ENCODE measurements at places on chromosomes 12 and 14. TPM values are rescaled to one million over a fixed set of nuclear protein-coding genes. Genes with fewer than 3 reads are reported as not detected.

DNA sequence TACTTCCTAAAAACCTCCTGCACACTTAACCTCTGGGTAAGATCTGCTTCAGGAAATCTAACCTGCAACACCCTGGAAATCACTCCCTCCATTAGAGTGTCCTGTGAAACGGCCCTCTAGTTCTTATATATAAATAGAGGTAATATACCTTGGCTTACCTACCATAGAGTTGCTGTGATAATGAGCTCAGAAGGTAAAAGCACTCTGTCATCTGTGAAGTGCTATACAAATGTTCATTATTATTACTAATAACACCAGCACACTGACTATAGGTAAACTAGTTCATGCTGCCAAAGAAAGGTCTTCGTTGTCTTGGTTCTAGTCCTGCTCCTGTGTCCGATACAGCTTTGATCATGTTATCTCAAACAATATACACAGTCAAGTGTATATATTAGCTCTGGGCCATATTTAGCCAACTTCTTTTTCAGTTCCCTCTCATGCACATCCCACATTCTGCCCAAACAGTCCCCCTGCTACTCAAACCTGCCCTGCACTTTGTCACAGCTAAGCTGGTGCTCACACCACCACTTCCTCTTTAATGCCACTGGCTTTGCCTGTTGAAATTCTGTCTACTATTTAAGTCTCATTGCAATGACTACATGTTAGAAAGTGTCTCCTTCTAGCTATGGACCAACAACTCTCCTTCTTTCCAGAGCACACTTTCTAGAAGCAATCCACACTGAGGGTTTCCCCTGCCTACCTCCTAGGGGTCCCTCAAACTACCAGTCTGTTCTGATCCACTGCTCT is 5.1 kb downstream of the E2F7 start:
- no peak for DNase-seq

DNA sequence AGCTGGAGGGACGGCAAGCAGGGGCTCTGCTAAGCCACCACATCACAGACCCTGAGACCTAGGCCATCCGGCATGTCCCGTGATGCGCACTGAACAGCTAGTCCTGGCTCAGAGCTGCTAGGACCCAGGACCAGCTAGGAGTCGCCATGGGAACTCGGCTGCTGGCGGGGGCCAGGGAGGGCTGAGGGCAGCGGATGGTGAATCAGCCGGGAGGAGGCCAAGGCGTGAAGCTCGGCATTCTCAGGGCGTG is 5.1 kb downstream of the AHNAK2 start:
- no peak for DNase-seq

DNA sequence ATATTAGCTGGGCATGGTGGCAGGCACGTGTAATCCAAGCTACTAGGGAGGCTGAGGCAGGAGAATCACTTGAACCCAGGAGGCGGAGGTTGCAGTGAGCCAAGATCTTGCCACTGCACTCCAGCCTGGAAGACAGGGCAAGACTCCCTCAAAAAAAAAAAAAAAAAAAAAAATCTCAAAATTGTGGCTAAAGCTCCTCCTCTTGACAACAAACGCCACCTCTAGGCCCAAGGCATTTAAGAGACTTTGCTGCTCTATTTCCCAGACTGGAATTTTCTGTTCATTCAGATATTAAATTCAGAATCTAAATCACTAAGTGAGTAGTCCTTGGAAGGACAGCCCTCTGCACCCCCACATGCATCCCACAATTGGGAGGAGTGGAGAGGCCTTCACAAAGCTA is 1.4 kb downstream of the ZFYVE1 start:
- no peak for DNase-seq

DNA sequence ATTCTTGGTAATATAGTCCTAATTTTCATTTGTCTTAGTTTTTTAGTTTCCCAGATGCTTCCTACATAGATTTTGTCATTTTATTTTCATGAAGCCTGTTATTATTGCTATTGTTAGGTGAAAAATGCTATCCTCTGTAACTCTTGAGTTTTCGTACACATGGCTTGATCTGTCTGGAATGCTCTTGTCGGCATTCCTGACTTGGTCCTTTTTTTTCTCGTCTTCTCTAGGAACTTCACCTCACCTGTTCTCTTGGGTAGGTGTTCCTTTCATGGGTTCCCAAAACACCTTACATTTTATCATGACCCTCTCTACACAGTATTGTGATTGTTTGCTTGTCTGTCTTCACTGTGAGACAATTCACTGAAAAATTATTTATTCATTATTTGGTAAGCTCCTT is 267.4 kb downstream of the TMTC2 start:
- DNase-seq: no peak

The TMEM30B gene
- 0.48 TPM for total RNA-seq

- no peak for DNase-seq
Measured at GRCh38 chr12:128698301-128698972, 125.3 kb downstream of the SLC15A4 start.

GRCh38 chr12:1573960-1574864 is 20.2 kb downstream of the FBXL14 start:
- DNase-seq: no peak

The GPD1 gene
- 0.40 TPM for total RNA-seq

- DNase-seq: no peak
Measured at GRCh38 chr12:10709808-10710207, 13.3 kb downstream of the YBX3 start.

DNA sequence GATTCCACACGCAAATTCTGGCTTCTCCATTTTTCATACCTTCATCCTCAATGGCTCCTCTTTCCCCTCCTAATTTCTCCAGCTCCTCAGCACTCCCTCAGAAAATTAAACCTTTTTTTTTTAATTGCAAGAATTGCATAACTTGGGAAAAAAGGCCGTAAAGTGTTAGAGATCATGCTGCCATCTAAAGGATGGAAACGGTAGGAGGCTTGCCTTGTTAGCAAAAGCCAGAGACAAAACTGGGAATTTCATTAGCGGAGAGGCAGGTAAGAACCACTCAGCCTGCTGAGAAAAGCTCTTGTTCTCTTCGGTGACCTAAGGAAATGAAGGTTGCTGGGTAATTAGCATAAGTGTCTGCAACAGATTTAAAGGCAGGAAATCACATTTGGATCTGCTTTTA is 204.3 kb downstream of the AEBP2 start:
- no peak for DNase-seq

The SDR9C7 gene
- total RNA-seq: not detected

- DNase-seq: no peak
Measured at GRCh38 chr12:8508910-8509841, 4.1 kb upstream of the CLEC4D start.

DNA sequence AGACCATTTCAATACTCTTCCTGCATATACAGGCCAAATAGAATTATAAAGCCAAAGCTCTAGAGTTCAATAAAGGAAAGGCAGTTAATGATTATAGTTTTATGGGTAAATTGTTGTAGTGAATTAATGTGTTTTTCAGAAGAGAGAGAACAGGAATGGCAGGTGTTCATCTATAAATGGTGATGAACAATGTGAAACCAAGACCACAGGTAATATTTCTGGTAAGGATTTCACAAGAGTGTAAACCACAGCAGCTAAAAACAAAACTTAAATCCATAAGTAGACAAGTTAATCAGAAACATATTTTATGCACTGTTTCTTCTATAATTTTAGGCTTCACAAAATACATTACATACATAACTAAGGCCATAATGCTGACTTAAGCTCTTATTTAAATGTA is 204.4 kb downstream of the SYT1 start:
- DNase-seq: no peak

The NFE2 gene
- total RNA-seq: not detected

The RTL1 gene
- not detected for total RNA-seq

The FOXG1 gene
- total RNA-seq: not detected

Measured in activated CD4-positive, alpha-beta memory T cell treated with anti-CD3 and anti-CD28 coated beads, Interleukin-2, amount 10 ng/mL, durations not matched to agents 7 days and 5 days (primary cell).